Stimulated activated CD4-positive, alpha-beta T cell treated with anti-CD3 and anti-CD28 coated beads, Interleukin-15, amount 100 ng/mL, for 1 hour (primary cell): ENCODE measurements at places on chromosomes 2 and 18.

- DNase-seq: no peak
These were observed at the start of gene AGAP1 for GRCh38 chr2:235493775-235494715. TSS of gene AGAP1 (plus strand) at chr2:235494043.

DNA sequence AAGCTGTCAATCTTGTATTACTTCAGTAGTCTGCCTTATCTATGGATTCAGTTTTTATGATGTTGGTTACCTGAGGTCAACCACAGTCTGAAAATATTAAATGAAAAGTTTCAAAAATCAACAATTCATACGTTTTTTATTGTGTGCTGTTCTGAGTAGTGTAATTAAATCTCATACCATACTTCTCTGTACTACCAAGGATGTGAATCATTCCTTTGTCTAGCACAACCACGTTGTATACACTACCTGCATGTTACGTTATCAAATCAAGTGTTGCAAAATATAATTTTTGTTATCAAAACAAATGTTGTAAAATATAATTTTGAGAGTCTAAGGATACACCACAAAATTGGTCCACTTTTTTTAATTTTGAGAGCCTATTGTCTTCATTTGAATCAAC lies 590.2 kb upstream of the SETBP1 start:
- no peak for DNase-seq

- DNase-seq: no peak
These were observed 9.1 kb downstream of the EPAS1 start for GRCh38 chr2:46306330-46306751.

GRCh38 chr2:60234274-60234986 lies 319.0 kb downstream of the BCL11A start:
- no peak for DNase-seq

GRCh38 chr2:20629581-20630171 lies 21.2 kb downstream of the HS1BP3 start:
- no peak for DNase-seq
